ENCODE measurements at places on chromosomes 6 and 20.
A peak's percentile ranks its signal among the peaks of the same experiment; 100 is the strongest.

DNA sequence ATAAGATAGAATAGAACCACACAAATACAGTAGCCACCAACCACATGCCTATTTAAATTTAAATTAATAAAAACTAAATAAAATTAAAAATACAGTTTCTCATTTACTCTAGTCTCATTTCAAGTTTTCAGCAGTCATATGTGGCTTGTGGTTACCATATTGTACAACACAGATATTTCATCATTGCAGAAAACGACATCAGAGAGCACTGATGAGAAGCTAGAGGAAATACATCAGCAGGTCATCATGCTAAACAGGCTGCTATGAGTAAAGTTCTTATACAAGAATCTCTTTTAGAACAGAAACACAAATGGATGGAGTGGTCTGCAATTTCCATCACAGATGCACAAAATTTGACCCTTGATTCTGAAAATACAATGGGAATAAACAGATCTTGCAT is 36.6 kb downstream of the TBC1D32 start:
- DNase-seq, result peak; percentile 17

DNA sequence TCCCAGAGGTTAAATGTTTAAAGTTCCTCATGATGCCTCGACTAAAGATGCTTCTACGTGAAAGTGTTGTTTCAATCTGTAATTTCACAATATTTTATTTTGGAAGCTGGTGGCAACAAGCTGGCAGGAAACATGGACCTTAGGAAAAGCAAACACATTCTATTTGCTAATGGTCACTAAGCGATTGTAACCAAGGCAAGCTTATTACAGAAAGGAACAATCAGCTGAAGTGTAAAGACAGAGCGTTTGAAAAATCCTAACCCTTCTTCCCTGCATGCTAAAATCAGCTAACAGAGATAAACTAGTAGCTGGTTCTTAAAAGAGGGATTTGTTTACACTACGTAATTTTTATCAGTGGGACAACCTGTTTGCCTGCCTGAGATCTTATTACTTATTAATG is 50.0 kb downstream of the IL20RA start:
- no peak for DNase-seq

DNA sequence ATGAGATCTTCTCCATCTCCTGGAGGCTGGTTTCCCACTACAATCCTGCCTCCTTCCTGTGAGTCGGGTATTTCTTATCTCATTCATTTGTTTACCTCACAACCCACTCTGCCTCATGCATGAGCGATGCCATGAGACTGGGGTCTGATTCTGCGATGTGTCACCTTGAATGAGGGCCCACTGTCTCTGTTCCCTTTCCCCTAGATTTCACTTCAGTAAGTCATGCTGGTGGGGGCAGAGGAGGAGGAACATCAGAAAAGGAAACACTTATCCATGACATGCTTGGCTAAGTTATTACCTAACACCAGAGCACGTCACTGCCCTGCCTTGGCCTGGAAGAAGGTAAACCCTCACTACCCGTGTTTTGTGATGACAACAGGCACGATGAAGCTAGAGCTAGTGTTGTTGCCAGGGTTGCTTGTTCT is 337.4 kb upstream of the PRDM1 start:
- no peak for DNase-seq

DNA sequence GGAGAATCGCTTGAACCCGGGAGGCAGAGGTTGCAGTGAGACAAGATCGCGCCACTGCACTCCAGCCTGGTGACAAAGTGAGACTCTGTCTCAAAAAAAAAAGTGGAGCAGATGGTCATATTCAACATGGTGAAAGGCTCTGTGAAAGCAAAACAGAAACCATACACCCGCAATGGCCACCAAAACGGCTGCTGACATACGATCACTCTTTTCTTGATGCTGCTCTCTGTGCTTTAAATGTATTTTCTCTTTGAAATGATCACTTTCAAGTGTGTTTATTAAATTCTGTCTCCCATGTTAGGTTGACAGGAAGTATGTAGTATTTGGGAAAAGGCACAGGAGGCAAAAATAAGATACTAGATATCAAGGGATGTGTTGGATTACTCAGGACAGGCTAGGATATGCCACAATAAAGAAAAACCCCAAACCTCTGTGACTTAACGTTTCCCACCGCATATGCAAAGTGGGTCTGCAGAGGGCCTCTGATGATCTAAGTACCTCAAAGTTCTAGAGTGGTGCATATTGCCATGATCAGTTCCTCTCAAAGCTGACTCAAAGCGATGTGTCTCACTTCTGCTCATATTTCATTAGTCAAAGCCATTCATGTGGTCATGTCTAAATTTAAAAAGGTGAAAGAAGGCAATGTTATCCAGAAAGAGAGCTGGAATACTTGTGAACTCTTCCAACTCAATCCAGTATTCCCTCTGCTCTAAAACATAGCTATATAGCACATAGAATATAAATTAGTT is 155.1 kb upstream of the SOX4 start:
- no peak for DNase-seq

- no peak for DNase-seq
These were observed at the start of gene PPP1R14C for GRCh38 chr6:150142670-150143515. Gene PPP1R14C (plus strand): TSS chr6:150143044. CDS start chr6:150143193, 149 bp downstream.

- no peak for DNase-seq
These were observed 103.5 kb downstream of the BCAS1 start for GRCh38 chr20:53966774-53967398.

- peak; percentile 53 for DNase-seq
These were observed 16.1 kb upstream of the SLC17A3 start for GRCh38 chr6:25889877-25890853.

GRCh38 chr6:73657201-73657600 is 3.4 kb upstream of the SLC17A5 start:
- DNase-seq, result peak; percentile 43

- DNase-seq, result no peak
These were observed 11.0 kb upstream of the ZNF337 start for GRCh38 chr20:25707695-25708094.

DNA sequence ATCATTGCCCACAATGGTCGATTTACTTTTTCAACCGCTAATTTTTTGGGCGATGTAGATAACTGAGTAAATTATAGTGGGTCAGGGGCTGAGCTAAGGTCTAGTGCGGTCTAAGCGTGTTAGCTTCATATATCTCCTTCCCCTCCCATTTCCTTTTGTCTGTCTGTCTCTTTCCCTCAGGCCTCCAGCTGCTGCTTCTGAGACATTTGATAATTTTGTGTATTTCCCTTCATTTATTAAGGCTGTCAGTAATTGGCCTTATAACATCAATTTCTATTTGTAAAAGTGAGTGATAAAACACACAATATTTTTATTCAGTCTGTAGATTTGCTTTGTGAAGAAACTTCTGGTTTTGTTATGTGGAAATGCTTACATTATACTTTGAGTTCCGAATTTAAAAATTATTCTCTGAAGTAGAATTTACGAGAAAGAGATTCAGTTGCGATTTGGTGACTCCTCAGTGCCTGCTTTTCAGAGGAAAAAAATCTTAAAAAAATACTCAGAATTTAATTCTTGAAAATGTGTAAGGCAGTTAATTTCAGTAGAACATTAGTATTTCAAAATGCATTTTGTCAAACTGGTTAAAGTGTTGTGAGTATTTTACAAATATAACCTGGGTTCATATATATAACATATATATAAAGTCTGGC is 1.4 kb downstream of the TMEM170B start:
- DNase-seq, result peak; percentile 36

- DNase-seq, result no peak
These were observed 136.9 kb upstream of the SLC22A16 start for GRCh38 chr6:110613356-110613755.

- DNase-seq, result no peak
These were observed 483.8 kb upstream of the CDH4 start for GRCh38 chr20:60768216-60768615.

- DNase-seq, result peak; percentile 63
These were observed 11.5 kb upstream of the MEP1A start for GRCh38 chr6:46781478-46782378.

DNA sequence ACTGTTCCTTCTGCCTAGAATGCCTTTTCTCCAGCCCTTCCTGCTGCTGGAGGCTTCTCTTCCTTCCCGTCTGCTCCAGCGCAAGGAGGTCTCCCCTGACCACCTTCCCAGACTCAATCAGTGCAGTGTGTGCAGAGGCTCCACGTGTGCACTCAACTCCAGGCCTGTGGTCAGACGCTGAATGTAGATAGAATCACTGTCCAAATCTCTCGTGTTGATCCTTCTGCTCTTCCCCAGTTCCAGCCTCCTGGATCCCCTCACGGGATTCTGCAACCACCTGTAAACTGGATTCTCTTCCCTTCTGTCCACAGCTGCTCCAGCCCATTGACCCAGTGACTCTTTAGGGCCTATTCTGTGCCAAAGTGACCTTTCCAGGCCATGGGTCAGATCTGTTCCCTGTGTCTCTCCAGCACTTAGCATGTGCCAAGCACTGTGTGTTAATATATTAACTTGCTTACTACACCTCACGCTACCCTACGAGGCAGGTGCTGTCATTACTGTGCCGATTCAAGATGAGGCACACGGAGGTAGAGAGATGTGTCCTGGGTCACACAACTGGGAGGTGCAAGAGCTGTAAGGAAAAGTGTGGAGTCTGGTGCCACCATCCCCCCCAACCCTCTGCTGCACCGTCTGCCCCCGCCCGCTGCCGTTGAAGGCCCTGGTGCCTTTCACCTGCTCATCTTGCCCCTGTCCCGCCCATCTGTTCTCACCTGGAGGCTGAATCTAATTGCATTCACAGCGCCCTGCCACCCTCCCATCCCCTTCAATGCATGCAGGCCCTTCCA is 112.2 kb downstream of the SULF2 start:
- no peak for DNase-seq
